ENCODE measurements at places on chromosomes 4 and X. TPM values are rescaled to one million over a fixed set of nuclear protein-coding genes. Genes with fewer than 3 reads are reported as not detected.

GLUD2 gene
- total RNA-seq, result 2.9 TPM

NCAPG gene
- total RNA-seq, result 16.3 TPM

CASP6 gene
- total RNA-seq, result 27.2 TPM

HTATSF1 gene
- 47.0 TPM for total RNA-seq

Measured in aortic smooth muscle cell (primary cell).